Hematopoietic multipotent progenitor cell (in vitro differentiated cells): ENCODE measurements at places on chromosomes 2 and 18.

DNA sequence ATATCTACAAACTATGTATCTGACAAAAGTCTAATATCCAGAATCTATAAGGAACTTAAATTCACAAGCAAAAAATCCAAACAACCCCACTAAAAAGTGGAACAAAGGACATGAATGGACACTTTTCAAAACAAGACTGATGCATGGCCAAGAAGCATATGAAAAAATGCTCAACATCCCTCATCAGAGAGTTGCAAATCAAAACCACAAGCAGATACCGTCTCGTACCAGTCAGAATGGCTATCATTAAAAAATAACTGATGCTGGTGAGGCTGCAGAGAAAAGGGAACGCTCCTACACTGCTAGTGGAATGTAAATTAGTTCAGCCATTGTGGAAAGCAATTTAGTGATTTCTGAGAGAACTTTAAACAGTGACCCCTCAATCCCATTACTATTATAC lies 56.5 kb downstream of the CCBE1 start:
- no peak for DNase-seq

GRCh38 chr2:177348118-177348654 lies 44.4 kb upstream of the AGPS start:
- DNase-seq: no peak

GRCh38 chr2:198134293-198134955 lies 330.0 kb downstream of the PLCL1 start:
- DNase-seq: no peak

GRCh38 chr2:148455791-148456190 lies 188.8 kb upstream of the EPC2 start:
- DNase-seq: no peak

DNA sequence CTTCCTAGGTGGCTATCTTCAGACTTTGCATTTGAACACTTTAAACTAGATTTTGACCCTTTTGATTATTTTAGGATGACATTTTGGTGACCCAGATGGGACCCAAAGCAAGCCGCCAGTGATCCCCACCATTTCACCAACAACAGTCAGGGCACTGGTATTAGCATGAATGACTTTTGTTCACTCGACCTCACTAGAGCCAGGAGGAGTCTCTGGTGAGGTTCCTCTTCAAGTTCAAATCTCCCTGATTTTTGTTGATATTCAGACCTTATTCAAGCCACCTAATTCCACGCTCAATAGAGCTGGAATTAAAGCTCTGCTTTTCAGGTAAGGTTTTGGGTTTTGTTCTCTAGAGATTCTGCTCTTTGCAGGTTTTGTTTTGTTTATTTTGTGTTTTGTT lies 202.3 kb downstream of the MREG start:
- no peak for DNase-seq

DNA sequence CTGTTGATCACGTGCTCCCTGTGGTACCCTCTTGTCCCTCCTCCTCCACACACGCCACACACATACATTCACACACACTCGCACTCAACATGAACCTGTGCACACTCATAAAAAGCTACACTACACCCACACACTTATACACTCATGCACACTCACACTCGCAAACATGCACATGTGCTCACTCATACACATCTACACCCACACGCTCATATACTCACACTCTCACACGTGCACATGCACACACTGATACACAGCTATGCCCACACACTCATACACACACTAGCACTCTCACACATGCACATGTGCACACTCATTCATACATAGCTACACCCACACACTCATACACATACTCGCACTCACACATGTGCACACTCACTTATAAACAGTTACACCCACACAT lies 113.6 kb downstream of the LRATD1 start:
- DNase-seq: no peak

- DNase-seq: no peak
Measured at GRCh38 chr18:8826971-8827370, 121.6 kb downstream of the MTCL1 start.

DNA sequence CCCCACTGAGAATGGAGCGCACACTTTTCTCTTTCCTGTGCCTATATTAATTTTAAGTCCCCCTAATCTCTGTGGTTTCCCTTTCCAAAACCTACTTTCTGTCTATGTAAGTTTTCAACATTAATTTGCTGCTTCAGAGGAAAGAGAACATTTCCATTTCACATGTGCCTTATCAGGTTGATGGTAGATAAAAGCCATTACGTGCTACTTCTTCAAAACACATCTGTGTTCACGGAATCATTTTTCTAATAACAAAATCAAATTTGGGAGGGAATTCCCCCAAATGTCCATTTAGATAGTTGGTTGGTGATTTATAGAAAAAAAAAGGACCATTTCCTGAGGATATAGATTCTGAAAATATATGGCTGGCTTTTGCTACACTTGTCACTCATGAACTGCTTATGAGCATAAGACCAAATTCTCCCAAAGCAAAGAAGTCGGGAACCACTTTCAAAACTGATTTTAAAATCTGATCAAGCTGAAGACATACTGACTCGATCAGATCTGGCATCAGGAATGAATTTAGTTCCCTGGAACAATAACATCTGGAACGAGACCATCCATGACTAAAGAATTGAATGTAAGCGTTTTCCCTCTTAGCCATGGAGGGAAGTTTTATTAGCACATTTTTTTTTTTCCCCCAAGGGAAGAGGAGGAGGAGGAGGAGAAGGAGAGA lies 8.2 kb downstream of the PTGR3 start:
- peak; percentile 55 for DNase-seq

- no peak for DNase-seq
Measured at GRCh38 chr2:157036726-157037125, 220.8 kb upstream of the GALNT5 start.

DNA sequence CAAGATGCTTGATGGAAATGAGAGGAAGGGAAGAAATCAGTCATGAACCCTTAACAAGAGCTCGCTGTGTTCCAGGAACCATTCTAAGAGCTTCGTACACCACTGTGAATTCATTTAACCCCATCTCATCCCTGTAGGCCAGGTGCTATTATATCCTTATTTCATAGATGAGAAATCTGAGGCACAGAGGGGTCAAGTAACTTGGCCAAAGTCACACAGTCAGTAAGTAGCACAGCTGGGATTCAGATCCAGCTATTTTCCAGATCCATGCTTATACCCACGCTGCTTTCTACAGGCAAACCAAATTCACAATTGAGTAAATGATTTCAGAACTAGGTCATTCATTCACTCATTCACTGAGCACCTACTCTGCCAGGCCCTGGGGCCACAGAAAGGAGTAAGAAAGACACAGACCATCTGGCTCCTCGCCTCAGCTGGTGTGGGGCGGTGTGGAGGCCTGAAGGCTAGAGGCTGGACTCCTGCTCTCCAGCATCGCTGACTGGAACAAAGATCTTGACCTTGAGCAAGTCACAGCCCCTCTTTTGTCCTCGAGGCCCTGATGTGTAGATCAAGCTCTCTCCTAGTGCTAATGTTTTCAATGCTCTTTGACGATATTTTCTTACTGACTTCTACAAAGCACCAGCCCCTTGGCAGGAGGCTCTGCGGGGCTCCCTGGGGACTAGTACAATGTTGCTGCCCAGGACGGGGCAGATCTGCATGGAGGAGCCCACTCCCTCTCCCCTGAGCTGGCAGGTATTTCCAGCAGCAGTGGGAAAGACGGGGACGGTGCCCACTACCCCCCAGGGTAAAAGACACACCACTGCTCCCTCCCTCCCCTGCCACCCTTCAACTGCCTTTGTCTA lies 26.5 kb downstream of the STEAP3 start:
- DNase-seq: no peak

DNA sequence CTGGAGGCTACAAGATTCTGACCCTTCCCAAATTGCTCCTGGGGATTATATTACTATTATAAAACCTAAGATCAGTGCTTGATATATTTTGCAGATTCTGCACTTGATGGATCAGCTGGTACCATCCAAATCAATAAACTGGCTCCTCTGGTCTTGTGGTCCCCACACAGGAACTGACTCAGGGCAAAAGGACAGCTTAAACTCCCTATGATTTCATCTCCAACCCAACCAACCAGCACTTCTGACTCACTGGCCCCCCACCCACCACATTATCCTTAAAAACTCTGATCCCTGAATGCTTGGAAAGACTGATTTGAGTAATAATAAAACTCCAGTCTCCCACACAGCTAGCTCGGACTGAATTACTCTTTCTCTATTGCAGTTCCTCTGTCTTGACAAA lies 82.1 kb downstream of the TMEM163 start:
- DNase-seq: no peak

- DNase-seq: no peak
Measured at GRCh38 chr2:153543635-153544071, 65.1 kb upstream of the RPRM start.

GRCh38 chr2:127635380-127636237 lies 10.3 kb upstream of the GPR17 start:
- no peak for DNase-seq

GRCh38 chr2:25129901-25130520 lies 38.4 kb downstream of the POMC start:
- DNase-seq: no peak

- no peak for DNase-seq
Measured at GRCh38 chr2:200788121-200788718, 23.5 kb upstream of the BZW1 start.

DNA sequence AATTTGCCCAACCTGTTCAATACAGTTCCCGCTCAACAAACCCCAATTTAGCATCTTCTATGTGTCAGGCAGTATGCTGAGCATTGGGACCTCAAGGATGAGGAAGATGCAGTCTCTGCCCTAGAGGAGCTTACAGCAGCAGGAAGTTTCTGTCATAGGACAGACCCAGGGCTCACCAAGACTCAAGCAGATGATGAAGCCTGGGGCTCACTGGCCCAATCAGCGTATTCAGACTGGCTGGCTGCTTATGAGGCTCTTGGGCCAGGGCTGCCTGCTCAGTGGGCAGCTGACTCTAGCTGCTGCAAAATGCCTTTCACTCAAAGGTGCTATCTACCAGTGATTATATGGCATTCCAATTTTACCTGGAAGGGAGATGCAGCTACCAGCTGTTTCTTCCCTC lies 2.1 kb downstream of the FAM178B start:
- DNase-seq: no peak

- DNase-seq: no peak
Measured at GRCh38 chr18:36468161-36468560, 170.6 kb downstream of the FHOD3 start.
